Activated CD4-positive, alpha-beta T cell treated with anti-CD3 and anti-CD28 coated beads, Interleukin-2, amount 50 U/mL, for 4 hours (primary cell): ENCODE measurements at places on chromosomes 13 and 19.

GRCh38 chr13:46492946-46493345 is 60.0 kb upstream of the LRCH1 start:
- DNase-seq: no peak

- DNase-seq: no peak
Measured at GRCh38 chr19:28443361-28443760, 769.6 kb downstream of the UQCRFS1 start.

- DNase-seq: no peak
Measured at GRCh38 chr19:12453495-12453894, 12.7 kb upstream of the ZNF443 start.

DNA sequence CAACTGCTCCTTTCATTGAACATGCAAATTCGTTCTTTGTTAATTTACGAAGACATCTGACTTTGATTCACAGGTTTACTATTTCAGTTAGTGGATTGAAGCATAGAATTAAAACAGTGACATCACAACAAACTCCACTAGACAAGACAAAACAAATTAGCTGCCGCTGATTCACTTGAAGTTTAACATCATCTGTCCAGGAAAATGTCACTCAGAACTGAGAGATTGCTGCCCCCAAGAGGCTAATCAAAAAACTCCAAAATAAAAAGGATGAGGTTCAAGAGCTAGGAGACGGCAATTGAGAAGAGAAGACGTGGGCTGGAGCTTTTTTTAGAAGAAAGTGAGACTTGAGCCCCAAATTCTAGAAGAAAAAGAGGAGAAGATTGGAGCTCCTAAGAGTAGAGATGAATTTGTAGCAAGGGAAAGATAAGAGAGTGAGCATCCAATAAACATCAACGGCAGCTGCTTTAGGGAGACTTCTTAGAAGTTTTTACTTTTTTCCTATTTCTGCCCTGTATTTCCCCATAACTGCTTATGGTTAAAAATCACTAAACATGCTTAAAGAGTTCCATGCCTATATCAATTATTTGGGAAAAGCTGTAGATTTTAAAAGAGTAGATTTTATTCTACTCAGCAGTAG is 40.8 kb upstream of the TPP2 start:
- no peak for DNase-seq

- DNase-seq: no peak
Measured at GRCh38 chr19:3272952-3273351, 48.5 kb downstream of the CELF5 start.

DNA sequence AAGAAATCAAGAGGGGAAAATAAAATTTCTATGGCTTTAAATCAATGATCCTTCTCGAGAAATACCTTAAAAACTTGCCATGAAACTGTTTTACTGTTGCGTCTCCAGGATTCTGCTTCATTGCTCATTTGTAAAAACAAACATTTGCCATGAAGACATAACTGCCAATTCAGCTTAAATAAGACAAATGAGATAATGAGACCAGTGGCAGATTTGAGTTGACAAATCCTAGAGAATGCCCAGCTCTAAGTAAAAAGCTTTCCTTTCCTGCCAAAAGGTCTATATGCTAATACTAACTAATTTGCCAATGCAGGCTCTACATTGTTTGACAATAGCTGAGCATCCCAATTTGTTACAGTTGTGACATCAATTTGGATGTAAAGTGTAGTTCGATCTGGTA is 400.5 kb upstream of the PCDH9 start:
- no peak for DNase-seq

DNA sequence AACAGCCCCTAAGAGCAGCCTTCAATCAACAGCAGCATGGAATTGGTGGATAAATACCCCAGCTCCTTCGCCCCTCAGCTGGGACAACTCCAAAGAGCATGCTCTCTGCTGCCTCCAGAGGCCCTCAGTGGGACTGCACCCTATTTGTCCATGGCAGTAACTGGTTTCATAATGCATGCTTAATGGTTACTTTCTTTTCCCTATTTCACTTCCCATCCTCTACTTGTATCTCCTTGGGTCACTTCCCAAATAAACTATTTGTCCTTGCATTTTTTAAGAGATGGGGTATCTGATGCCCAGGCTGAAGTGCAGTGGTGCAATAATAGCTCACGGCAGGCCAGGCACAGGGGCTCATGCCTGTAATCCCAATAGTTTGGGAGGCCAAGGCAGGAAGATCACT is 13.5 kb upstream of the TPM4 start:
- peak; percentile 68 for DNase-seq

DNA sequence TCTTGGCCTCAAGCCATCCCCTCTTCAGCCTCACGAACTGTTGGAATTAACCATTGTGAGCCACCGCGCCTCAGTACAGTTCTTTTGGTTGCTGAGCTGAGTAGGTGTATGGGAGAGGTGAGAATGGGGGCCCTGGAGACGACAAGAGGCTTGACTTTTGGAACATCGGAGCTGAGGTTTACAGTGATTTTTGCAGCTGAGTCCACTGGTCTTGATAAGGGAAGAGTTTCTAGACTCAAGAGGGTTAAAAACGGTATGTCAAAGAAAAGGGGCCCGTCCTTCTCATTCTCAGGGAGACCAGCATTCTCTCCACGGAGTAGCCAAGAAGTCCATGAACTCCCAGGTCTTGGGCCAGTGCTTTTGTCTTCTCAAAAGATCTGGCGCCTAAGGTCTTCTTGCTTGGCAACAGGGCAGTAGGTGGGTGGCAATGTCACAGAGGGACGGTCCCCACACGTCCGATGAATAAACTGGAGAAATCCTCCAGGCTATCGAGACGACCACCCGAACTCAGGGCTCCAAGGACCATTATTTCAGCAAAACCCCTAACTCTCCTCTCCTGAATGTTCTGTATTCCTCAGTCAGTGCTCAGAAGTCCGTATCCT is 6.4 kb upstream of the QTRT1 start:
- no peak for DNase-seq

DNA sequence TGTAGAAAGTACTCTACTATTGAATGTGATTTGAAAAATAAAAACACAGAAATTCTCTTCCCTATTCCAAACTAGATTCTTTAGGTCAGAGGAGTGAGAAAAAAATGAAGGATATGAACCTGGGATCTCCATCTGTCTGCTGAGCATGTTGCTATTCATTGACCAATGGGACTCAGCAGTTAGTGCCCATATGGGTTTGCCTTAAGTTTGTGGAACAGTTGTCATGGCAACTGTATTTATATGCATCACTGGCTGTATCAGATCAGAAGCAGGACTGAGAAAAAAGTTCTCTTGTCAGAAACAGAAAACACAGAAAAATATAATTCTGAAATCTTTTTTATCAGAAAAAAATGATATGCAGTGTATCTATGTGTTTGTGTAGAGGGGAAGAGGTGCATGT is 73.3 kb upstream of the ATXN8OS start:
- no peak for DNase-seq

GRCh38 chr13:24199016-24199415 is 38.5 kb downstream of the SPATA13 start:
- DNase-seq: no peak

DNA sequence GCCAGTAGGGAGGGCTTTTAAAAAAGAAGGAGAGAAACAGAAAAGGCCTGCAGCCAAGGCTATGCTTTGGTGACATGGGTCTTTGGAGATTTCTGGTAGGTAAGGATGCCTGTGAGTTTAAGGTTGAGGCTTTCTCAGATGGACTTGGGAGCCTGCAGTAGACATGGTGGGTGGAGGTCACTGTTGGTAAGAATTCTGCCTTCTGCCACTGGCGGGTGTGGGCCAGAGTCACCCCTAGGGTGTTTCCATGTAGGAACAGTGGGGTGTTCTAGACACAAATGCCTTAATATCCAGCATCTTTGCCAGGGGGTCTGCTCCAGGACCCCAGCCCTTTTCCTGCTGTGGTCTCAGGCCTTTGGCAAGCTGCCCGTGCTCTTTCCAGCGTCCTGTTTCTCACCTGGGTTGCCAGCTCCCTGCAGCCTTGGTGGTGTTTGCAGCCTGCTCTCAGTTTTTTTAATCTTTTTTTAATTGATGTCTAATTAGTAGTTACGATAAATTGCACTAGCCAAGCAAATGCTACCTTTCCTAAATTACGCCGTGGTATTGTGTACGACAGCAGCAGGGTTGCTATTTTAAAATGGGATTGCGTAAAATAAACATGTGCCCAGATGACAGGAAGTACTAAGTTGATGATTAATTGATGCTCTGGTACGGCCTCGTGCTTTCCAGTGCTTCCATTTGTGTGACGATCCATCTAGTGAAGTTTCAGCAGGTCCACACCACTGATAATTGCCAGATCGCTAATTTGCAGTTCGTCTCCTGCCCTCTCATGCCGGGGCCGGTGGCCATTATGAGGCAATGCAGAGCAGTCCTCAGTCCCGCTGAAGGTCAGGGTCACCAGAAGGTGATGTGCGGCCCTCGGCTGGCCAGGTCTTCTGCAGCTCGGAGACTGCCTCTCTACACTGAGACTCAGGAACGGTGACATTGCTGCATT is 35.3 kb upstream of the NPAS1 start:
- no peak for DNase-seq

DNA sequence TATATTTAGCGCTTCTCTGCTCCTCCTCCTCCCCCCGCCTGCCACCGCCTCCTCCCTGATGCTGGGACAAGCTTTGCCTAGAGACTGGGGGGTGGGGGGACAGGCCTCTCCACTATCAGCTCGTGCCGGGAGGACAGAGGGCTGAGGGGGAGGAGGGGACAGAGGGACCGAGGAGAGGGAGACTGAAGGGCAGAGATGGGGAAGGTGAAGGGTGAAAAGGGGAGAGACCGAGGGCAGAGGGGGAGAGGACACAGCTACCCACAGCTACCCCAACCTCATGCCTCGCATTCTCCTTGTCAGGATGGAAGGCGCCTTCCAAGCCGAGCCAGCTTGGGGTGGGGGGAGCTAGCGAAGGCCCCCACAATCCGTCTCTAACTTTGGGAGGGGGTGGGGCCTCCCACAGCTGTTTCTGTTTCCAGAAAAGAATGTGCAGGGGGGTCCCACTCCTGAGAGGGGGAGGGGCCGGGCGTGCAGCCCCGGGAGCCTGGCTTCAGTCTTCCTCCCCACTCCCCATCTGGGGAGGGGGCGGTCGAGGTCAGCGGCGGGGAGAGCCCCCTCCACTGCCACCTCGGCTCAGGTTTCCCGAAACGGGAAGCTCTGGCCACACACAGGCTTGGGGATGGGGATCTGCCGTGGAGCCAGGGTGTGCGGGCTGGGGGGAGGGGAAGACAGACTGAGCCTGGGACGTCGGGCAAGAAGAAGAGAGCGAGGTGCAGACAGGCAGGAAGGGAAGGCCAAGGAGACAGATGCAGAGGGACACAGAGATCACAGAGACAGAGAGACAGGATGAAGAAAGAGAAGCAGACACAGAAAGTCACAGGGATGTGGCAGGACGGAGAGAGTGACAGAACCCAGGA is 1.6 kb downstream of the DACT3 start:
- DNase-seq: no peak

DNA sequence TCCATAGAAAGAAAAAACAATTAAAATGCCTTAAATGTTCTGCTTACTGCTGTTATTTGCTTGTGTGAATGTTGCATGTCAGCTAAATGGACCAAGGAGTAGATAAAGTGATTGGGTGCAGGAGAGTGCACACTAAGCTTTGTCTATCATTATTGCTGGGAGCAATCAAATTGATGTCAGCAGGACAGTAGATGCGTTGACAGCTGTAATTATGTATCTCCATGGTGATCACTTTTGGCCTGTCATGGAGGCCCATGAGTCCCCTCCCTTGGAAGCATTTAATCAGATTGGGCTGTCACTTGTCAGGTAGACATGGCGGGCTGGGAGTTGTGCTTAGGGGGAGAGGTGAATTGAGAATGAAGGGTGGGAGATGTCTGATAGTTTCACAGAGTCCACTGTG is 215.3 kb downstream of the PCCA start:
- no peak for DNase-seq

DNA sequence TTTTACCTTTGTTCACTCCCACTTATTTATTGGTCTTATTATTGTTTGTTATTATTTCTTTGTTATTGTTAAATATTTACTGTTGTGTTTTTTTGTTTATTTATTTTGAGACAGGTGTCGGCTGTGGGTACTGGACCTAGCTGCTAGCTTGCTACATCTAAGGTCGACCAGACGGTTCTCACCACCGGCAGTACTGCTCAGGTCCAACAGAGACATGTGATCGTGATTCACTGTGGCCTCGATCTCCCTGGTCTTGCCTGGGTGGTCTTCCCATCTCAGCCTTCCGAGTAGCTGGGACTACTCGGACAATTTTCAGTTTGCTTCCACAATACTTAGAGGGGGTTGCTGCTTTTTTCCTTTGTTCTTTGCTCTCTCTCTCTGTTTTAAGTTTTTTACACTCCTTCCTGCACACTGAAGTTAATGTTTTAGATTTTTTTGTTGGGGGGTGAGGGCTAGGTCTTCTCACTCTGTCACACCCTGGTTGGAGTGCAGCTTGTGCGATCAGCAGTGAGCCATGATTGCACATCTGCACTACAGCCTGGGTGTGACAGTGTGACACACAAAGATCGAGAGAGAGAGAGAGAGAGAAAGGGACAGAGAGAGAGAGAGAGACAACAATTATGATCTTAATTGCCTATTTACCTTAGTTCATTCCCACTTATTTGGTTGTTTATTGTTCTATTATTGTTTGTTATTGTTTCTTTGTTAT is 1432.4 kb downstream of the UQCRFS1 start:
- no peak for DNase-seq

- no peak for DNase-seq
Measured at GRCh38 chr13:40074338-40074737, 418.9 kb downstream of the COG6 start.

GRCh38 chr19:5534787-5535586 is 32.8 kb downstream of the TINCR start:
- no peak for DNase-seq

GRCh38 chr13:34762312-34762711 is 179.8 kb upstream of the NBEA start:
- no peak for DNase-seq

DNA sequence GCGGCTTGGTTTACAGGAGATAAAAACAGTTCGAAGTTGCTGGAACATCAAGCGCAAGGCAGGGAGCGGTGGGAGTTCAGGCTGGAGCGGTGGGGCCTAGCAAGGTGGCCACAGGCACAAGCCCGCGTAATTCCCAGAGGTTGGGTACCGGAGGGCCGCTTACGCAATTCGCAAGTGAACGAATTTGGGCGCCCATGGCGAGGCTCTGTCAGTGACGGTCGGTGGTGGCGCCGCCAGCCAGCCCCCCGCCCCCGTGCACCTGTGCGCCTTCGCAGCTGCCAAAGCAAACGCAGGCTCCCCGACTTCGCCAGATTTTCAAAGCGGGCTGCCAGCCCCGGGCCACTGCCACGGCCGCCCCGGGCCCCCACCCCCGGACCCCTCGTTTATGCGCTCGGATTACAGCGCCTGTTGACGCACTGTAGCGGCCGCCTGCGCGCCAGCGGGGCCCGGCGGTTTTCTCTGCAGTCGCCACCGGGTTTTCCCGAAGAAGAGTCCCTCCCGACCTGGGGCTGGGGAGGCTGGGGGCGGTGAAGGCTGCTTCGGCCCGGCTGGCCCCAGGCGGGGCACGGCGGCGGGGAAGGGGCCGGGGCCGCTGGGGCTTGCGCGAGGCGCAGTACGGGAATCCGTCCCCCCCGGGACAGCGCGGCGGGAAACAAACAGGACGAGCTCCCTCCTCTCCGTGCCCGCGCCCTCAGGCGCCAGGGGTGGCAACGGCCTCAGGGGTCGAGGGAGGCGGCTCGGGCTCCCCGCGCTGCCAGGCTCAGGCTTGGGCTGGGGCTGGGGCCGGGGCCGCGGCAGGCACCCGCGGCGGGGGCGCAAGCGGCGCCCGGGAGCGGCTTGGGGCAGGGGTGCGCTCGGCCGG is 709 bp downstream of the N4BP2L1 start:
- DNase-seq: peak; percentile 51
